Upper lobe of right lung (tissue), 1 donor: ENCODE measurements at places on chromosomes 5 and 9.

DNA sequence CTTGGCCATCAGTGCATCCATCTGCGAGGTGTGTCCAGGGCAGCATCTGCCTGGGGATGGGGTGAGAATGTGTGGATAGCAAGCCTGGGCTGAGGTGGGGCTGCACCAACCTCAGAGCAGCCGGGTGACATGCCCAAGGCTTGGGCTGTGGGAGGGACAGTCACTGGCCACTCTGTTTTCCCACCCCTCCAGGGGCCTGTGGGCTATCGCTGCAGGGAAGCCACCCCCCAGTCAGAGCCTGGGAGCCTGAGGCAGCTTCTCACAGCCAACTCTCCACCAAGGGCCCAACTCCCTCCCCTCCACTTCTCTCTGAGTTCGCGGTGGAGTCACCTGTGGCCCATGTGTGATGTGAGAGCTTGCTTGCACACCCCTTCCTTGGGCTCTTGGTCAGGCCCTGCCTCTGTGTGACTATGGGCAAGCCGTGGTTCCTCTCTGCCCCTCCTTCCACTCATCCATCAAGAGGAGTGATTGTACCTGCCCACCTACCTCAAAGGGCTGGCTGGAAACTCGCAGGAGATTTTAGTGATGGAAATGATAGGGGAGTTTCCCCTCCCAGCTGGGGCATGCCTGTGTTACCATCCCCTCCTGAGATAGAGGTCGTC lies 54.8 kb downstream of the DAB2IP start:
- no peak for DNase-seq

DNA sequence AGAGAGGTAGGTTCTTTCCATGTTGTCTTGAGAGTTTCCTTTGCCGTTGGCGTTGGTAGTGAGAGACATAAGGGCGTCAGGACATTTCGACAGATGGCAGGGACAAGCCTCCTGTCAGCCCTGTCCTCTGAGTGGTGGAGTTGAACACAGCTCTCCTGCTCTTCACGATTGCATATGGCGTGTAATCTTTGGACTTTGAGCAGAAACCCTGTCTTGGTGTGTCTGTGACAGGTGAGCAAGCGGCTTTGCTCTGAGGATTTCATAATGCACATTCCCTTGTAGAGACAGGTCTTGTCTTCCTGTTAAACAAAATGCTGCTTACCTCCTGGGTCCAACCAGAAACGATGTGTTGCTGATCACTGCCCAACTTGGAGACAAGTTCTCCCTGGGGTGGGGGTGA lies 146.5 kb downstream of the NXNL2 start:
- no peak for DNase-seq

- no peak for DNase-seq
Measured at GRCh38 chr5:141492168-141492885, 3.4 kb downstream of the PCDHGC5 start.

DNA sequence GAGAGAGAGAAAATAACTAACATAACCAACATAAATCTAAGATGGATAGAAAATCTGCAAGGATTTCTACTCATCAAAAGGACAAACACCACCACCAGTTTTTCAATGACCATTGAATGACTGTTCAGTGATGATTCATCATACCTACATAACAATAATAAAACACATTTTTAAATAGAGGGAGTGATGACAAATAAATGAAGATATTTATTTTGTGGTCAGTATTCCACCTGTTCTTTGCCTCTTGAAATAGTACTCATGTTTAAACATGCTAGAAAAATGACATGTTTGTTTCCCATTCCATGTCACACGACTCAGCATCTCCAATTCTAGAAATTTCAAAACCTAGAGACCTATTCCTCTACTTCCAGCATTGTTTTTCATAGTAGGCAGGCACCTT lies 34.6 kb upstream of the ADAMTS16 start:
- DNase-seq: no peak

DNA sequence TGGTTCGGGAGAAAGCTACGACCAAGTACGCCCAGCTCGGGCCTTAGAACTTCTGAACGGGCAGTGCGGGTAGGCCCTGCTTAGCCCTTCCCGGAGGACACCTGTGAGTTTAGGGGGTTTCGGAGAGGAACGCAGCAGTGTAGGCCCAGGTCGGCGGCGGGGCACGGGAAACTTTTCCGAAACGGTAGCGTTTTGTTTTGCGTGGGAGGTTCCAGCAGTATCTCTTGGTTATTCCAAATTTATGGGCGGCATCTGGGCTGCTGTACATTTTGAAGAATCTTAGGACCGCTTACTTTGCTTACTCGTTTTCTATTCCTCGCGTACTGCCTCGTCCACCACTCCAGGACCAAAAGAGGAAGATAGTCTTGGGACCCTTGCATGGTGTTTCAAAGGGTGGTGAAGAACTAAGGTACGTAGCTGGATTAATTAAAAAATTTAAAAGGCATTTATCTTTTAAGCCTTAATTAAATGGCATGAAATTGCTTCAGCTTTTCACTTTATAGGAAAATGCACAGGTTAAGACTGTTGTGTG lies 492 bp downstream of the TENT2 start:
- no peak for DNase-seq

DNA sequence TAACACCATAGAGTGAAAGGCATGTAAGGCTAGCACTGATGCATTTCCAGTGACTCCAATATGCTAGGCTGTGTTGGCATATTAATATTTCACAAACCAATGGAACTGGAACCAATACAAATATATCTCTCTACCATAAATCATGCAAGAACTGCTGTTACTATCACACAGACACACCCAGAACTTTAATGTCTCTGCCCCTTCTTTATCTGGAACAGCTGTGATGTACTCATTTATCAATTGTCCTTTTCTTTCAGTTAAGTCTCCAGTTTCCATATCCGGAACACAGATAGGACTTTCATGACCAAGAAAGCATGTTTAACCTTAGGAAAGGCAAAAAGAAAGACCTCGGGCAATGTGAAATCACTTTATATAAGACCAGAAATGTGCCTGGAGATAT lies 70.3 kb downstream of the SPTLC1 start:
- DNase-seq: no peak

DNA sequence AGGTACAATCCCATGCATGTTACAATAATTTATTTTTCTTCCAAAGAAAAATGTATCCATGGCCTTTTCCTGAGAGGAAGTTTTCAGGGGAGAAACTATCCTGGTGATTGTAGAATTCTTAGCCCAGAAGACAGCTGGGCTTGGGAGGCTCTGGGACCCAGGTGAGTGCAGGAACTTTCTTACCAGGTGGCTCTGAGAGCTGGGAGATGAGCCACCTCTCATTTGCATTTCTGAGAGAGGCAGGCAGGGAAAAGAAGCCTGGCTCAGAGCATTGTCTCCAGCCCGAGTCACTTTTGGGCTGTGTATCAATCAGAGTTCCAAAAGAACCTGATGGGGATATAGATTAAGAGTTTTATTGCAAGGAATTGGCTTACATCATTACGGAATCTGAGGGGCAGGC lies 52.7 kb downstream of the ALG2 start:
- no peak for DNase-seq

- DNase-seq: no peak
Measured at GRCh38 chr5:74499256-74500050, 141.1 kb downstream of the ENC1 start.

DNA sequence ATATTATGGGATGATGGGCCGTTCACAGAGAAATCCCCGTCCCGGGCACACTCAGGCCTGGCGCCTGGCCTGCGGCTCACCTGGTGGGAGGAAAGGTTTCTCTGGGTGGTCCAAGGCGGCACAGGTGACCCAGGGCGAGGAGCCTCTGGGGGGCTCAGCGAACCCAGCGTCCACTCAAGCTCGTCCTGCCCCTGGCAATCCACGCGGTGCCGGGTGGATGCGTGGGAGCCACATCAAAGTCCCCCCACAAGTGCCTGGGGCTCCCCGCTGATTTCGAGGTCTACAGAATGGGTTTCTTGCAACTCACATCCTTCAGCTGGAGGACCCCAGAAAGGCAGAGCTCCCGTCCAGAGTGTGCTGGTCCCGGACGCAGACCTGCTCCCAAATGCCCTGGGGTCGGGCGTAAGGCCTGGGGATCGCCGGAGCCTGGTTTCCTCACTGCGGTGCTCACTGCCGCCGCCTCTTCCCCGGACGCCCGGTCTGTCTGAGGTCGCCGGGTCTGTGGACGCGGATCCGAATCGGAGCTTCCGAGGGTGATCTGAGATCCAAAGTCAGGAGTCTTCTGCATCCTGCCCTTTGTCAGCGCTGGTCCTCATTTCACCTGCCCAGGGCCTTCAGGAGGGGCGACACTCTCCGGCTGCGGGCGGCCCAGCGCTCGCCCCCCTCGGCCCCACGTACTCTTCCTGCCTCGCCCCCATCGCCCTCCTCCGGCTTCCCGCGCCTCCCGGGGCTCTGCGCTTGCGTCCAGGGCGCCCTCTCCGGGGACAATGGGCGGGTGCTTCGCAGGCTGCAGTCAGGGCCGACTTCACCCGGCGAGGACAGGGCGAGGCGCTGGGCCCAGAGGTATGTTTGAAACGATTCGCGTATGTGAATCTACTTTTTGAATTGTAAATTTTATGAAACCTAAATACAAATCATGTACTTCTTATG lies 20.0 kb upstream of the RUFY1 start:
- DNase-seq: peak; percentile 83

DNA sequence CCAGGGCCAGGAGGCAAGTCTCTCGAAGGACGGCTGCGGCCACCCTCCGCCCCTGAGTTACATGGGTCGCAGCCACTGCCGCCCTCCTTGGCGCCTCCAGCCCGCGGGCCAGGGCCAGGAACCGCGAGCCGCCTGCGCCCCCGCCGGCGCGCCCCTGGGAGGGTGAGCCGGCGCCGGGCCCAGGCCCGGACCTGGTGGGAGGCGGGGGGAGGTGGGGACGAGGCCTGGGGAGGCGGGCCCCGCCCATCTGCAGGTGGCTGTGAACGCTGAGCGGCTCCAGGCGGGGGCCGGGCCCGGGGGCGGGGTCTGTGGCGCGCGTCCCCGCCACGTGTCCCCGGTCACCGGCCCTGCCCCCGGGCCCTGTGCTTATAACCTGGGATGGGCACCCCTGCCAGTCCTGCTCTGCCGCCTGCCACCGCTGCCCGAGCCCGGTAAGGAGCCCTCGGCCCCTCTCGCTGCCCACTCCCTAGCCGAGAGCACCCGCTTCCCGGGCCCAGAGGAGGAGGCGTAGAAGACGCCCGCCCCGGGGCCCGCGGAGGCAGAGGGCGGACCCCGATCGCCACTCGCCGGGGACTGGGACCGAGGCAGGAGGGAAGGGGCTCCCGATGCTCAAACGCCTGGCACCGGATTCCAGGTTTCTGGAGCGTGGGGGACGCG lies at the start of gene ASS1:
Gene ASS1, plus strand, starts transcription at position 397 of the 657 bp plus-strand sequence. CDS start 7,268 bp downstream, outside the sequence.
- DNase-seq: peak; percentile 93

GRCh38 chr5:168513861-168514428 lies 15.2 kb upstream of the FBLL1 start:
- no peak for DNase-seq

DNA sequence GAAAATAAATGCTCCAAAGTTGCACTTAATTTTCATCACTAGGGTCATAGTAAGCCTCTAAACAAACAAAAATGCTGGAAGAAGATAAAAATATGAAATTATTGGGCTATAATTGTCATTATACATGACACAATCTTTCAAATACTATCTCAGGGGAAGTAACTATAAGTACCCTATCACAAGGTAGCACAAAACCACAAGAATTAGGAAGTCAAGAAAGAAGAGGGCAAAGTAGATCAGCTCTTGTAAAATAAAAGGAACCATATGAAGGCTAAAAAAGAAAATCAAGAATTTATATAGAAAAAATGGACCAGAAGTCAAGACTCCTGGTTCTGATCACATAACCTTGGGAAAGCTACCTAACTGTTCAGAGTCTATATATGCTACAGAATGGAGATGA lies 48.1 kb downstream of the DIAPH1 start:
- no peak for DNase-seq

- no peak for DNase-seq
Measured at GRCh38 chr5:32059761-32060530, 114.2 kb downstream of the GOLPH3 start.

GRCh38 chr5:14440582-14441431 lies 140.8 kb upstream of the OTULINL start:
- DNase-seq: no peak

DNA sequence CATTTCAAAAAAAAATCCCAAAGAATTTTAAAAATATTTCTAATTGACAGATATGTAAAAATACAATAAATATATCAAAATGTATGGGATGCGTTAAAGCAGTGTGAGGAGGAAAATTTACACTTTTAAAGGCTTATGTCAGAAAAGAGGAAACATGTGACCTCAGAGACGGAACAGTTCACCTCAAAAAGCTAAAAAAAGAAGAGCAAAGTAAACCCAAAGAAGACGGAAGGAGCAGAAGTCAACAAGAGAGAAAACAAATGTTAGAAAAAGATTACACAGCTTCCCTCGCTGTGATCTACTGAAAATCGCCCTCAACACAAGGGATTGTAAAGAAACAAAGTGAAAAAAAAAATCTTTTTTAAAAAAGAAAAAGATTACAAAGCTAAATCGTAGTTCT lies 186.9 kb downstream of the AUH start:
- no peak for DNase-seq

DNA sequence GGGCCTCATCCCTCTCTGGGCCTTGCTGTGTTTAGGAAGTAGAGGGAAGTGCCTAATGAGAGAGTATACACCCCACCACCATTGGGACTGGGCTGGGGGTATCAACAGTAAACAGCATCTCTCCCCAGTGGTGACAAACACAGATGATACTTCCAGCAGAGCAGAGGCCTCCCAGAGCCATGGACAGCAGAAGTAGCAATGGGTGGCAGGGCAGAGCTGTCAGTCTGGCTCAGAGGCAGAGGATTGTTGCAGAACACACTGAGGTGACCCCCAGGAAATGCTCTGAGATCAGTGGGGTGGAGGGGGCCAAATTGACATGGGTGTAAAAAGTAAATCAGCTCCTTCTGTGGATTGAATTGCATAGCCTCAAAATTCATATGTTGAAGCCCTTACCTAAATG lies 12.1 kb upstream of the P4HA2 start:
- DNase-seq: peak; percentile 21

- DNase-seq: no peak
Measured at GRCh38 chr9:112035166-112035826, 138.7 kb downstream of the UGCG start.

GRCh38 chr9:110443146-110443865 lies 105.6 kb upstream of the TXNDC8 start:
- no peak for DNase-seq

GRCh38 chr5:112757468-112758208 lies 20.0 kb downstream of the APC start:
- no peak for DNase-seq

GRCh38 chr9:134539586-134540194 lies 101.9 kb upstream of the COL5A1 start:
- no peak for DNase-seq

DNA sequence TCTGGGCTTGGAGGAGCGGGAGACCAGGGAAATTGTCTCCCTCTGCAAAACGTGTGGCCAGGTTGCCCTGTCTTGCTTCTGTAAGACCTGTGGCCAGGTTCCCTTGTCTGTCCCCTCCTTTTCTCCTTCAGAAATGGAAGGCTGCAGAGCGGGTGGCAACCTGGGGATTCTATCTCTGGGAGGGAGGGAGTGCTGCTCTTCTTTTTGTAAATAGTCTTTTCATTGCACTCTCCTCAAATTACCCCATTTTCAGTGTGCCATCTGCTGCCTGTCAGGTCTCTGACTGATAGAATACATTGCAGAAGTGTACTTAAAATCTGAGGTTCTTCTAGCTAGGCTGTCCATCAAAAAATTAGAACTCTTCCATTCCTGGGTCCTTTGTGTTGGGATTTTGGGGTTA lies 126.0 kb downstream of the GABRB2 start:
- no peak for DNase-seq

- no peak for DNase-seq
Measured at GRCh38 chr5:88659529-88660263, 223.3 kb downstream of the MEF2C start.

- no peak for DNase-seq
Measured at GRCh38 chr9:117596678-117597077, 107.5 kb upstream of the TLR4 start.

- no peak for DNase-seq
Measured at GRCh38 chr9:12544700-12545099, 148.5 kb upstream of the TYRP1 start.
